ENCODE measurements at places on chromosomes 3 and 15.

DNA sequence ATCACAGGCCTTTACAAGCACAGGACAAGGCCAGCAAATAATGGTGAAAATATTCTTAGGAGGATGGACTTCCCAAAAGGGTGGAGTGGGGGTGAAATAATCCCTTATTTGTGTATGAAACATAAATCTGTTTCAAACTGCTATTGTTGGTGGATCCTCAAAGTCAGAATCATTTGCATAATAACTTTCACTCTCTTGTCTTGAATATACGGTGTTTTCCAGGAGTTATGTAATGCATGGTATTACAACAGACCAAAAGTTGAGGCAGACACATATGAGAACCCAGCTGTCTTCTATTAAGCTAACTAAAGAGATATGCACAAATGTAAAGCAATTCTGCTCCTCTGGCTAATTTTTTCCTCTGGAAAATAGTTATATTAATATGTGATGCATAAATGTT lies 57.7 kb downstream of the PRTG start:
- DNase-seq: no peak

- no peak for DNase-seq
Observed at GRCh38 chr3:21682206-21682605, 68.8 kb downstream of the ZNF385D start.

DNA sequence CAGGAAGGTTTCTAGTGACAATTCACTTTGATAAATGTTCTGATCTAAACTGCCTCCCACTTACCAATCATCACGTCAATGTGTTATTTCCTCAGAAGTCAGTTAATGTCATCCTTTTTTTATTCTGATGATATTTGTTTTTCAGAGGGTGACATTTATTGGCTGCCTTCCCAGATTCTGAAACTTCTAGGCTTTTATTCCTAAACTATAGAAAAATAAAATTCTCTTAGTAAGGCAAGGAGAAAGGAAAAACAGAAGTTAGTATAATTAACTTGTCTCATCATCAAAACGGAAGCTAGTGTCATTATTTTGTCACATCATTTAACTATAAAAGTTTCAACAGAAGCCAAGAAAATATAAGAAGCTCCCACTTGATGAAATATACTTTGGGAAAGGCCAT lies 100.0 kb upstream of the C3orf80 start:
- no peak for DNase-seq

GRCh38 chr15:80839764-80840130 lies 60.6 kb downstream of the CEMIP start:
- DNase-seq: no peak

DNA sequence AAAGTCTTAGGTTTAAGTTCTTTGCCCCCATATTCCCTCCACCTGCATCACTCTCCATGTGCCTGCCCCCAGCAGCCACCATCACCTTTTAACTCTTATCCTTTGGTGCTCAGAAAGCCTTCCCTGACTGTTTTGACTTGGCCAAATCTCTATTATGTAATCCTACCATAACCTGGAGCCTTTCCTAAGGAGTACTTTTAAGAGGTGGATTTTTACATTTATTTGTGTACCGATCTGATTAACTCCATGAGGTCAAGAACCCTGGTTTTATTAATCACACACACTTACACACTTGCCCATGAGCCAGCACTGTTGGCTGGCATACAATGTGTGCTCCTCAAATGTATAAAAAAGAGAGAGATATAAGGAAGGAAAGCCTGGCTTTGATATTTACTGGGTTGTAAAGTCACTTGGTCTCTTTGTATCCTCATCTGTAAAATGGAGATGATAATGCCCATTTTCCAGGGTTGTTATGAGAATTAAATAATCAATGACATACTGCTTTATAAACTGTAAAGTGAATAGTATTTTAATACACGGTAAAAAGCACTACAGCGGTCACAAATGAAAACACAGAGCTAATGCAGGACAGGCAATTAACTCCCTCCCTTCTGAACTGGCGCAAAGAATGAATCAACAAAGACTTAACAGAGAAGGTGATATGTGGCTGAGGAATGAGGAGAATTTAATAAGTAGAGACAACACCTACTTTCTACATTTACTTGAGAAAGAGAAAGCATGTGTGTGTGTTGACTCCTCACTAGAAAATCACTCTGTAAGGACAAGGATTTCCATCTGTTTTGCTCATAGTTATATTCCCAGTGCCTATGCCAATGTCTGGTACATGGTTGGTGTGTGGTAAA lies 45.4 kb downstream of the ATP13A4 start:
- DNase-seq: no peak

- no peak for DNase-seq
Observed at GRCh38 chr3:23035927-23036640, 167.0 kb upstream of the UBE2E2 start.

DNA sequence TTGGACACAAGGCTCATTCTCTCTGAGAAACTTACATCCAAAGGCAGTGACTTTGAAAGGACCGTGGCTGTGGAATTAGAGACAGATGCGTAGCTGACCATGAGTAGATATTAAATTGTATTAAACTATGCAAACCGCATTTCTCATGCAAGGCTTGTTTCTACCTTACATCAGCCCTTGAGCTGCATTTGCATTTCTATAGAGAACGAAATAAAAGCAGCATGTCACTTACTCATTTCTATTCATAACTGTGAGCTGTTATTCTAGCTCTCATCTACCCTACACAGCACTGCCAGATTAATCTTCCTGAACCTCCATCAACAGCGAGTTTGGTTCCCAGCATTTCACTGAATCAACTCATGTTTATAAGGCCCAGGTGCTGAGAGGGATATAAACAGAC lies 72.3 kb downstream of the THSD4 start:
- DNase-seq: no peak

GRCh38 chr3:53144862-53145712 lies 14.9 kb upstream of the RFT1 start:
- no peak for DNase-seq

- no peak for DNase-seq
Observed at GRCh38 chr15:70795311-70795665, 31.9 kb upstream of the UACA start.

- DNase-seq: peak; percentile 72
Observed at GRCh38 chr3:192188218-192188835, 539.0 kb downstream of the FGF12 start.

- no peak for DNase-seq
Observed at GRCh38 chr3:127888156-127888555, 26.9 kb upstream of the KBTBD12 start.

- no peak for DNase-seq
Observed at GRCh38 chr3:20147361-20147760, 38.6 kb downstream of the SGO1 start.

DNA sequence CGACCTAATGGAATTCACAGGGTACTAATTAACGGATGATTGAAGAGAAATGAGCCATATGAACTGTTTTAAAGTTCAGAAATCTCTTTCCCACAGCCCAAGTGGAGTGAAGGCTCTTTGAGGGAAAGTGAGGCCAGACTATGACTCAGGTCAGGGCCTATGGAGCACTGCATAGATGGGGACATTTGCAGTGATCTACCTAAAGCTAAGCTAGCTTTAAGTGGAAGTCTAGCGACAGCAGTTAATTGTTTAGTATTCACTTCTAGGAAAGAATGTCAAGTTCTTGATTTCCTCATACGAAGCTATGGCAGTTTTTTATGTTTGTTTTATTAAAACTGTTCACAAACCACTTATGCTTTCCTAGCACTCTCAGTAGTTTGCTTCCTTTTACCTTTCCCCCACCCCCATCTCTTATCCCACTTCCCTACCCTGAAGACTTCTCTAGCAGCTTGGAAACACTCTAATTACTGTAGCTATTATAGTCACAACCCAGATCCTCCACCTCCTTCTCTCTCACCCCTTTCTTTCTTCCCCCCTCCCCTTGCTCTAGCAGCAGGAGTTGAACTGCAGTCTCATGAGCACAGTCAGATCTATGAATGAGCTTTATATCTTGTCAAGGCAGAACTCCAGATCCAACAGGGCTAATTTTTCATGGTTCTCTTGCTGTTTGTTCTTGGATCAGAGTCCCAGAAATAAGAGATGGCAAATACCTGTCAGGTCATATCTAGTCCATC lies 6.2 kb downstream of the ZNF609 start:
- DNase-seq: no peak

All from NCI-H446 treated with DMSO at 0.1 percent for 48 hours (cell line).